Stimulated activated CD4-positive, alpha-beta T cell treated with anti-CD3 and anti-CD28 coated beads, Interleukin-4, amount 100 ng/mL, for 1 hour (primary cell): ENCODE measurements at places on chromosomes 12 and 14.

- no peak for DNase-seq
These were observed 171.9 kb downstream of the PRKCH start for GRCh38 chr14:61493239-61493638.

GRCh38 chr12:19620222-19620621 lies 180.9 kb downstream of the AEBP2 start:
- no peak for DNase-seq

DNA sequence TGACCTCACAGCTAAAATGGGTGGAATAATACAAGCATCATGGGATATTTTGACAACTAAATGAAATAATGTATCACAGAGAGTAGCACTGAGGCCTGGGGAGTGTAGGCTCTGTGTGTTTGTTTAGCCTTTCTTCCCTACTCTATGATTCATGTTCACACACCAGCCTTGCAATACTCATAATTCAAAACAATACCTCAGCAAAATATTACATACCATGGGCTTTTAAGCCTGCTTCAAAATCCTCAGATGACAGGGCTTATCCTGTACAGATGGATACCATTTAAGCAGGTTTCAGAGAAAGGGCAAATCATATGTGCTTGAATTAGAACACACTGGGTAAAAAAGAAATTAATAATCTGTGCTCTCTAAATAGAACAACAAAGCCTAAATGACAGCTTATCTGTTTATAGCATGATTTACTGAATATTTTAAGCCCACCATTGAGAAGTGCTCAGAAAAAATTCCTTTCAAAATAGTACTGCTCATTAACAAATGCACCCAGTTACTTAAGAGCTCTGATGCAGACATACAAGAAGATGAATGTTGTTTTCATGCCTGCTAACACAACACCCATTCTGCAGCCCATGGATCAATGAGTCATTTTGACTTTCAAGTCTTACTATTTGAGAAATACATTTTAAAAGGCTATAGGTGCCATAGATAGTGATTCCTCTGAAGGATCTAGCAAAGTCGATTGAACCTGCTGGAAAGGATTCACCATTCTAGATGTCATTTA lies 84.9 kb upstream of the ADAMTS20 start:
- no peak for DNase-seq

GRCh38 chr12:74482115-74482514 lies 55.5 kb upstream of the ATXN7L3B start:
- no peak for DNase-seq

DNA sequence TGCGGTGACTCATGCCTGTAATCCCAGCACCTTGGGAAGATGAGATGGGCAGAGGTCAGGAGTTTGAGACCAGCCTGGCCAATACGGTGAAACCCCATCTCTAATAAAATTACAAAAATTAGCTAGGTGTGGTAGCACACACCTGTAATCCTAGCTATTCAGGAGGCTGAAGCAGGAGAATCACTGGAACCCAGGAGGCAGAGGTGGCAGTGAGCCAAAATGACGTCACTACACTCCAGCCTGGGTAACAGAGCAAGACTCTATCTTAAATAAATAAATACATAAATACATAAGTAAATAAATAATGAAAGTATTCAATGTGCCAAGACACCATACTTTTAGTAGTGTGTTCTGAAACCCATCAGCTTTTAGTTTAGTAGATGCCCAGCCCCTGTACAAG lies 308.1 kb upstream of the FLRT2 start:
- DNase-seq: no peak

- DNase-seq: no peak
These were observed 170.6 kb downstream of the OTOGL start for GRCh38 chr12:80269803-80270552.

GRCh38 chr12:105876396-105876927 lies 262.3 kb downstream of the NUAK1 start:
- no peak for DNase-seq

GRCh38 chr14:44135972-44136371 lies 371.1 kb downstream of the FSCB start:
- no peak for DNase-seq

GRCh38 chr14:100317912-100318808 lies 5.0 kb upstream of the SLC25A47 start:
- peak; percentile 73 for DNase-seq

- no peak for DNase-seq
These were observed 213.1 kb upstream of the DCN start for GRCh38 chr12:91395628-91396135.

- DNase-seq: no peak
These were observed 176.6 kb downstream of the TRHDE start for GRCh38 chr12:72448805-72449204.

GRCh38 chr12:98788396-98788795 lies 143.3 kb downstream of the APAF1 start:
- DNase-seq: no peak
